ENCODE measurements at places on chromosomes 3 and 15. TPM values are rescaled to one million over a fixed set of nuclear protein-coding genes. Genes with fewer than 3 reads are reported as not detected.

DNA sequence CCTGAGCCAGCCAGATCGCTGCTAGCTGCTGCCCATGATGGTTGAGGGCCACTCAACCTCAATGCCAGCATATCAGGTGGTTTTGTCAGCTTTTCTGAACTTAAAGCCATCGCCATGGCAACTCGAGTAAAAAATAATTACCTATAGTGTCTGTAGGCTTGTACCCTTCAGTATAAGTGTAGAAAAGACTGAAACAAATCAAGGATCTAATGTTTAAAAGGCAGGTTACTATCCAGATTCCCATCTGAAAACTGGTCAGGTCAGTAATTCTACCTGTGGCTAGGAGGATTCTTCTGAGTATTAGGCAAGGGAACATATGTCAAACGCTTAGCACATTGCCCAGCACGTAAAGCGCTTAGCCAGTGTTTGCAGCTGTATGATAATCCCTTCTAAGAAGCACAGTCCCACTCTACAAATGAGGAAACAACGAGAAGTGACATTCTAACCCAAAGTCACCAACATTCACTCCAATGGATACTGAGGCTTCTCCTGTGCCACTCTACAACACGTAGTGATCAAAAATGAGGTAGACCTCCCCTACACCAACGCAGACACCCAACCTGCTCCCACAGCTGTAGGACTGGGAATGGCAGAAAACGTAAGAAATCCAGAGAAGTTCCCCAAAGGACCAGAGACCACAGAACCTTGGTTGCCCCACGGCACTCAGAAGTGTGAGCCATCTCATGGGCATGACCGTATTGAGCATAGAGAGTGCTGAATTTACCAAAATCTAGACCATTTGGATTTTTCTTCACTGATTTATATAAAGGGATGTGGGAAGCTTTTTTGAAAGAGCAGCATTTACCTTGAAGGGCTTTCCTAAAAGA is 55.3 kb downstream of the SLTM start:
- no peak overlapping the region for H3K4me3 ChIP-seq
- no peaks in the 10 kb centered on the region for H3K4me1 ChIP-seq
- DNase-seq, result no peak
- peaks cover 66% of the 10 kb centered on the region for H3K36me3 ChIP-seq
- H3K27ac ChIP-seq, result no peak overlapping the region

- no peaks in the 10 kb centered on the region for H3K27me3 ChIP-seq
- H3K4me1 ChIP-seq, result peaks cover 20% of the 10 kb centered on the region
- no peak overlapping the region for H3K4me3 ChIP-seq
These were observed 60.0 kb downstream of the PIK3CB start for GRCh38 chr3:138774529-138775253.

- H3K27ac ChIP-seq, result no peak overlapping the region
- no peaks in the 10 kb centered on the region for H3K27me3 ChIP-seq
- no peaks in the 10 kb centered on the region for H3K4me1 ChIP-seq
- no peaks in the 10 kb centered on the region for H3K36me3 ChIP-seq
These were observed 229.7 kb downstream of the SHOX2 start for GRCh38 chr3:157876556-157876955.

- no peaks in the 10 kb centered on the region for H3K36me3 ChIP-seq
- no peak overlapping the region for H3K4me3 ChIP-seq
- H3K4me1 ChIP-seq, result no peaks in the 10 kb centered on the region
- H3K27me3 ChIP-seq, result no peaks in the 10 kb centered on the region
- H3K27ac ChIP-seq, result no peak overlapping the region
- no peak for DNase-seq
These were observed 93.5 kb downstream of the WDR72 start for GRCh38 chr15:53665930-53666329.

DNA sequence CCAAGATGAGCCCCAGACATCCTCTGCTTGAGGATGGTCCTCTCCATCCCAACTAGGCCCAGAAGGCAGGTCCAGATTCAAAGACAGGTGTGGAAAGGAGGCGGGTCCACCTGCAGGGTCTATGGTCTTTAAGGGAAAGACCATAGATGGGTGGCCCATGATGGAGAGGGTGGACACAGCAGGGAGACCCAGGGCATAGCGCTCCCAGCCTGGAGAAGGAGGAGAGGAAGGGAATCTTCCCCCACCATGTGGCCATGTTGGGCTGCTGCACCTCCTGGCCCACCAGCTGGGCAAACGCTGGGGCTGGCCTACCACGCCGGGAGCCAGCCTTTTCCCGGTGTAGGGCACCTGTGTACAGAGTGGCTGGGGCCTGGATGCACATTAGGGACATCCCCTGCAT is 265.2 kb upstream of the TLE3 start:
- no peak for DNase-seq
- no peak overlapping the region for H3K27ac ChIP-seq
- no peaks in the 10 kb centered on the region for H3K4me1 ChIP-seq
- no peak overlapping the region for H3K4me3 ChIP-seq

GRCh38 chr3:156290924-156291271 is 170.5 kb downstream of the KCNAB1 start:
- H3K4me3 ChIP-seq, result peak overlapping the region; percentile 33
- peaks cover 12% of the 10 kb centered on the region for H3K4me1 ChIP-seq
- H3K36me3 ChIP-seq, result no peaks in the 10 kb centered on the region
- peaks cover 45% of the 10 kb centered on the region for H3K27me3 ChIP-seq

DNA sequence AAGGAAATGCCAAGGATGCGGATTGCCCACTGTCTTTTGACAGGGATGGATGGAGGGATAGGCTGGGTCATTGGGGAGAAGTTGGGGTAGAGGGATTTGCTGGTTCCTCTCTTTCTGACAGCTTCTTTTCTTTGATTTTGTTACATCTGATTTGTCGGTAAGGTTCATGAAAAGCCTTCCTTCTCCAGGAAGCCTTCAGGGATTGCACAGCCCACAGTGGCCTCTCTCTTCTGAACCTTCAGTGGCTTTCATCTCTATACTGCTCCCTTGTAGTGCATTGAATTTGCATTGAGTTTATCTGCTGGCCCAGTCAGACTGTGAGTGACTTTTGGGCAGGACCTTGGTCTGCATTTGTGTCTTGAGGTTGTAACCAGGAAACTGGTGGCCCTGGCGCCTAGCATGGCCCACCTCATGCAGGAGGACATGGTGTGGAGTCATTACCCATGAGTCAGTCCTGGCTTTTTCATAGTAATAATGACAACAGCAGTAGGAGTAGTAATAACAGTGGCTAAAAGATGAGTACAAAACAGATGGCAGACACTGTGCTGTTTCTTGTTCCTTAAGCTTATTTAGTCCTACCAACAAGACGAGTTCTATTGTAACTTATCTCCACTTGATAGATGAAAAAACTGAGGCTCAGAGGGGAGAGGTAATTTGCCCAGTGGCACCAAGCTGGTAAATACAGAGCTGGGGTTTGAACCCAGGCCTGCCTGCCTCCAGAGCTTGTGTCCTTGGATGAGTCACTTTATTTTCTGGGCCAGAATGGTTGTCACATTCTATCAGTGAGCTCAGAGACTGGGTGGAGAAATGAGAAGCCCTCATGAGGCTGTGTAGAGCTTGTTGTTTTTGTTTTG is 28.4 kb downstream of the SMAD6 start:
- peaks cover 3% of the 10 kb centered on the region for H3K36me3 ChIP-seq
- no peak for DNase-seq
- H3K27me3 ChIP-seq, result no peaks in the 10 kb centered on the region
- no peak overlapping the region for H3K27ac ChIP-seq

DNA sequence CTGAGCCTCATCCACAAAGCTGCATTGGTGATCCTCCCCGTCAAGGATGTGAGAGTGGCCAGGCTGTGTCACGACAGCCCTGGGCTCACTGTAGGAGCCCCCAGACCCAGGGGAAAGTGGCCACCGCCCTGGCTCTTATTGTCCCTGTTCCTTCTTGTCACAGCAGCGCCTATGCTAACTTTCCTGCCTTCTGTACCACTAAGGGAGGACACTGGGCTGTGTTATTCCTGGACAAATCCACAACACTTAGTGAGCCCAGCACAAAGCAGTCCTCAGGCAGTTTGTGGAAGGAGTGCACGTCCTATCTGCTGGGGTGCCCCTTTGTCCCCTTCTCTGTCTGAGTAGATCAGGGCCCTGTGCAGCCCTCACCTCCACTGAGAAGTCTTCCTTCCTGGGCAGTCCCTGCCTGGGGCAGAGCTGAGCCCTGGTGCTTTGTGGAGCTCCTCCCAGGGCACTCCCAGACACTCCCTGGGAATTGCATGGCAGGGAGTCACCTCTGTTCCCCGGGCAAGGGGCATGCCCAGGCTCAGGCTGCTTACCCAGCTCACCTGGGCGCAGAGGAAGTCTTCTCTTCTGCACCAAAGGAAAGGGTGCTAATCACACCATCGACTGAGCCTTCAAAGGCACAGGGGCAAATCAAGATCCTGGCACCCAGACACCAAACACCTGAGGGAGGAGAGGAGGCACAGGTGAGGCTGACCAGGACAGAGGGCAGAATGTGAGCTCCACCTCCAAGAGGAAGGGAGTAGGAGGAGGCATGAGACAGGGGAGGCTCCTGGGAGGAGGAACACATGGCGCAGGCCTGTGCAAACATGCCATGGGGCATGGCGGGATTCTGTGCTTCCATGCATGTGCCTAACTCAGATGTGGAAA is 138.7 kb downstream of the KLF13 start:
- H3K36me3 ChIP-seq, result no peaks in the 10 kb centered on the region
- H3K4me3 ChIP-seq, result no peak overlapping the region
- no peaks in the 10 kb centered on the region for H3K4me1 ChIP-seq
- no peaks in the 10 kb centered on the region for H3K27me3 ChIP-seq
- no peak for DNase-seq

DNA sequence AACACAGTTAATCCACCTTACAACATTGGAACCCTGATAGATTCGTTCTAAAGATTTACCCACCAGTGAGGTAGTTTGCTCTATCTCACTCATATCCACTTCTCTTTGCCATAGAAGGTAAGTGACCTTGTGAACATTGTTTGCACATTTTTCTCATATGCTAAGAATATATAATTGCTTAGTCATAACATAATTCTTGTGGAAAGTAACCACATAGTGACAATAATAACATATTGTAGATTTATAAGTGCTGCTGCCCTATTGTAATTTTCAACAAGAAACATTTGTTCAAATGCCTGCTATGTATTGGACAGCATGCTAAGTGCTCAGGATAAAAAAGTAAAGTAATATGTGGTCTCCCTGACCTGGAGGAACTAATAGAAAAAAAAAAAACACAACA is 554.2 kb upstream of the KCNMB2 start:
- H3K4me1 ChIP-seq, result no peaks in the 10 kb centered on the region
- no peaks in the 10 kb centered on the region for H3K36me3 ChIP-seq
- H3K4me3 ChIP-seq, result no peak overlapping the region
- H3K27me3 ChIP-seq, result no peaks in the 10 kb centered on the region

Gene NXPE3
- total RNA-seq, result 22.0 TPM
